ENCODE measurements at places on chromosomes 4 and X. TPM values are rescaled to one million over a fixed set of nuclear protein-coding genes. Genes with fewer than 3 reads are reported as not detected.

Gene LUZP4
- not detected for total RNA-seq

Gene FGF16
- not detected for total RNA-seq

Gene TRIM2
- 31.3 TPM for total RNA-seq

DNA sequence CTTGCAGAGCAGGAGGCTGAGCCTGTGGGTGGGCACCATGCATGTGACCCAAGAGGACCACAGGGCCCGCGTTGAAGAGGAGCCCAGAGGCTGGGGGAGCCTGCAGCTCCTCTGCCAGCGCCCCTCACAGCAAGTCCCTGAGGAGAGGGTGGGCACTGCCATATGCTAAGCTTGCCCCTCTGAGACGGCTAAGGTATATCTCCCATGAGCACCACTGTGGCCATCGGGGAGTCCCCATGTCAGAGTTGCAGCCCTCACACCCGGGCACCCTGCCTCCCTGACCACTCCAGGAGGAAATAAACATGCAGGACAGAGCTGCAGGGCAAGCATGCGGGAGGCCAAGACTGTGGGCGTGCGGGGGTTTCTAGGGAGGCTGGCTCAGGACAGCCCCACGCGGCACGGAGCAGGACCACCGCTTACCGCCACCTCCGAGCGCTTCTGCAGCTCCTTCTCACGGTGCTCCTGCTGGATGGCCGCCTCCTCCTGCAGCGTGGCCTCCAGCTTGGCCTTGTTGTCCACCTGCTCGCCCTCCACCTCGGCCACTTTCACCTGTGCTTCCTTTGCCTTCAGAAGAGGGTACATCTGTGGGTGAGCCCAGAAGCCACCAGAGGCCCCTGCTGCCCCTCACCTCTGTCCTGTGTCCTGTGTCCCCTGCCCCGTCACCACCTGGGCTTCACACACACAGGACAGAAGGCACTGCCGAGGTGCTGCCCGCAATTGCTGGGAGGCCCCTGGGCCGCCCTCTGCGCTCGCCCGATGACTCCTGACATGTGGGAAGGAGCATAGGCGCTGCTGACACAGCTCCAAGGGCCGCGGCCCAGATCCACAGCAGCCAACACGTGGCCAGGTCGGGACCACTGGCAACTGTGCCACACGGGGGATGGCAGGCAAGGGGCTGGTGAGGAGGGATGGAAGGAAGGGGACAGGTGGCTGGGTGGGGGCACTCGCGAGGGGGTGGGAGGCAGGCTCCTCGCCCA, 29.8 kb downstream of the FGFR3 start:
- H3K27me3 ChIP-seq = no peaks in the 10 kb centered on the region
- H3K4me1 ChIP-seq = no peaks in the 10 kb centered on the region
- DNase-seq = no peak
- H3K4me3 ChIP-seq = no peak overlapping the region
- no peak overlapping the region for H3K27ac ChIP-seq

DNA sequence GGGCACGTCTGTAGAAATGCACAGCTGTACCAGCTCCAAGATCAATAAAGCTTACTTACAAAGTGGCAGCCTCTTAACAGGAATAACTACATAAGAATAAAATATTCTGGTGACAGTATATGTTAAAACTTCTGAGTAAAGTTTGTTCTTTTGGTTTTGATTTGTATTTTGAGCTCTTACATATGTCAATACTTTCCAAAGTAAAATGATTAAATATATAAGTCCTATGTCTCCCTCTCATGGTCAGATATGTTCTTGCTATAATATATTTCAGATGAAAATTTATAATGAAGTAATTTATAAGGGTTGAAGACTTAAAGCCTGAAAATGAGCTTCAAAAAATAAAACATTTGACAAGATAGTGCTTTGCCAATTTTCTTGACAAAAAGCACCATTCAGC, 254.4 kb downstream of the NPFFR2 start:
- no peak overlapping the region for H3K4me3 ChIP-seq
- no peaks in the 10 kb centered on the region for H3K36me3 ChIP-seq
- H3K4me1 ChIP-seq = no peaks in the 10 kb centered on the region
- no peaks in the 10 kb centered on the region for H3K27me3 ChIP-seq

GRCh38 chr4:151541389-151542071, 132.6 kb downstream of the FHIP1A start:
- H3K36me3 ChIP-seq = no peaks in the 10 kb centered on the region
- DNase-seq = peak; percentile 6
- no peak overlapping the region for H3K27ac ChIP-seq
- H3K27me3 ChIP-seq = no peaks in the 10 kb centered on the region

GRCh38 chr4:2321279-2322196, 59.6 kb upstream of the MXD4 start:
- H3K27me3 ChIP-seq = no peaks in the 10 kb centered on the region
- H3K27ac ChIP-seq = no peak overlapping the region
- DNase-seq = no peak
- no peaks in the 10 kb centered on the region for H3K36me3 ChIP-seq

- no peak overlapping the region for H3K27ac ChIP-seq
- no peak overlapping the region for H3K4me3 ChIP-seq
- peaks cover 9% of the 10 kb centered on the region for H3K4me1 ChIP-seq
- DNase-seq = no peak
These were observed 12.8 kb upstream of the NSUN7 start for GRCh38 chr4:40736910-40737309.

DNA sequence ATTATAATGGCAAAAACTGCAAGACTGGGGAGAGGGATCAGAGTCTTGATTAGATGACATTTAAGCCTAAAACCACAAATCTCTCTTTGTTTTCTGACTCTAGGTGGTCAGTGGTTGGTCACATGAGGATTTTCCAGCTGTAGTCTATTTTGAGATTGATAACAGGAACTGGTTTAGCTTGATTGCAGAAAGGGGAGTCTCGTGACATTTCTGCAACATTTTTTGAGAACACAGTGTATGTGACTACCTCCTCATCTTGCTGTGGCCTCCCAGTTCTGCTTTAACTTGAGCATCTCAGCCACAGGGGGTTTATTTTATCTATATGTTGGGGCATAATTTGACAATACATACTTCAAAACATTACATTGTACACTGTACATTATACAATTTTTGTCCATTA, 726.4 kb upstream of the MAGEB2 start:
- H3K27me3 ChIP-seq = no peaks in the 10 kb centered on the region
- no peak overlapping the region for H3K27ac ChIP-seq
- no peak overlapping the region for H3K4me3 ChIP-seq
- peak; percentile 2 for DNase-seq

DNA sequence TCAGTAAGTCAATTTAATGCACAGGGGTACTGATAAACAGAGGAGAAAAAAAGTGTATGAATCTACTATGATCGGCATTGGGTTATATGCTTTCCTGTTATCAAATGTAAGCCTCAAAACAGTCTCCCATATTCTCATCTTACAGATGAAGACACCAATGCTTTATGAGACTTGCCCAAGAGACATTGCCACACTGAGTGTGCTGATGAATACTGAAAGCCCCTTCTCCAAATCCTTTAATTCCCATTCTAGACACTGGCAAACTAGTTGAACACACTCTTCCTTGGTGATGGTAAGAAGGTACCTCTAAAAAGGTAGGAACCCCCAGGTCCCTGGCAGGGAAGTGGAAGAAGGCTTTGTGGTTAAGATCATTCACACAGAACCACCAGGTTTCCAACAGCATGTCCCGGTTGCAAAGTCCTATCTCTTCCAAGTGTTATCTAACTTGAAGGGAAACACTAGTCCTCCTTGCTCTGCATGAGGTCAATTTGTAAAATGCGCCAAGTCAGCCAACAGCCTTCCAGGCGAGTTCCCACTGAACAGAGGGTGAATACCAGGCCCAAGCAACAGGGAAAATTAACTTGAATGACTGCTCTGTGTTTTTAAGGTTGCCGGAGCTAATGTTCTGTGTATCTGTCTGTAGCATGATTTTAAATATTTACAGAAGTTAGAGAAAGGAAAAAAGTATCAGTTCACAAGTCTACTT, 5.1 kb downstream of the SETD7 start:
- peaks cover 40% of the 10 kb centered on the region for H3K4me1 ChIP-seq
- H3K4me3 ChIP-seq = no peak overlapping the region
- peak; percentile 50 for DNase-seq
- H3K27me3 ChIP-seq = no peaks in the 10 kb centered on the region
- no peaks in the 10 kb centered on the region for H3K36me3 ChIP-seq
- no peak overlapping the region for H3K27ac ChIP-seq

DNA sequence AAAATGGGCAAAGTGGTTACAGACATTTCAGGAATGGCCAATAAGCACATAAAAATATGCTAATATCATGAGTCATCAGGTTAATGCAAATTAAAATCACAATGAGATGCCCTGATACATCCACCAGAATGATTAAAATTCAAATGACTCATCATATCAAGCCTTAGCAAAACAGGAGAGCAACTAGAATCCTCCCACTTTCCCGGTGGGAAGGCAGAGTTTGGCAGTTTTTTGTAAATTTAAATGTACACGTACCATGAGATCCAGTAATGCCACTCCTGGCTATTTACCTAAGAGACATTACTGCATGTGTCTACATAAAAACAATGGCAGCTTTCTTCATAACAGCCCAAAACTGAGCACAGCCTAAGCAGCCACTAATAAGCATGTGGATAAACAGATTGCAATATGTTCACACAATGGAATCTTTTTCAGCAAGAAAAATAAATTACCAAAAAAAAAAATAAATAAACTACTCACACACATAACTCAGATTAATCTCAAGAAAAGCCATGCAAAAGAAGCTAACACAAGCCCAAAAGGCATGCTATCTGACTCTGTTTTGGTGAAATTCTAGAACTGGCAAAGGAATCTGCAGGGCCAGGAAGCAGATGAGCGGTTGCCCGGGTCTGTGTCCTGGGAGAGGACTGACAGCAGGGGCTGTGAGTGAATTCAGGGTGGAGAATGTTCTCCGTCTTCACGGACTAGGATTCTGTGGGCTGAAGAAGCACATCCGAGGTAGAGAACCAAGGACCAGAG, 48.8 kb downstream of the AFAP1 start:
- H3K4me3 ChIP-seq = no peak overlapping the region
- H3K36me3 ChIP-seq = no peaks in the 10 kb centered on the region
- H3K27me3 ChIP-seq = no peaks in the 10 kb centered on the region
- no peak overlapping the region for H3K27ac ChIP-seq
- no peak for DNase-seq

DNA sequence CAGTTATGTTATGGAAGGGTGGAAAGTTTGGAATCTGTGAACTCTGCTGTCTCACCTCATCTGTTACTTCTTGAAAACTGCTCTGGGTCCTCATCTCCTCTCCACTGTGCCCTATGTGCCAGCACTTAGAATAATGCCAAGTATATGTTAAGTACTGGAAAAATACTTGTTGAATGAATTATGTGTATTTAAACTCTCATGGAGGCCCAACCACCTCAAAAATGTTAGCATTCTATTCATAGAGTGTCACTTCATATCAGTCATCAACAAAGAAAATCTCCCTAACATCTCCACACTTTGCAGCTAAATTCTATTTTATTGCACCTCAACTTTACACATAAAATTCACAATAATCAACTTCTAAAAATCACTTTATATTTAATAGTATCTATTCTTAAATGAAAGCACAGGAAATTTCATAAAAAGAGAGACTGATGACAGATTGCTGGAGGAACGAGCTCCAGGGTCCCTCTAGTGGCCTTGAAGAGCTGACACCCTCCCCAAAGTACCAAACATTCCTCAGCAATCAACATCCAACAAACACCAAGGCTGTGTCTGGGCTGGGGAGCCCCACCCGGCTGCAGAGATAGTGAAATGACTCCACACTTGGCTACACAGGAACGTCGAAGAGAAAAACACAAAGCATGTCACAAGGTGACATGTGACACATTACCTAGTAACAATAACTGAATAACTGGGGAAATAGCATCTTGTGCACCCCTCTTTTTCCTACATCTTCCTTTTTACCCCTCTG, 45.8 kb downstream of the SLC39A8 start:
- H3K4me1 ChIP-seq = peaks cover 11% of the 10 kb centered on the region
- no peaks in the 10 kb centered on the region for H3K36me3 ChIP-seq
- H3K4me3 ChIP-seq = no peak overlapping the region
- H3K27ac ChIP-seq = no peak overlapping the region
- peak; percentile 8 for DNase-seq

DNA sequence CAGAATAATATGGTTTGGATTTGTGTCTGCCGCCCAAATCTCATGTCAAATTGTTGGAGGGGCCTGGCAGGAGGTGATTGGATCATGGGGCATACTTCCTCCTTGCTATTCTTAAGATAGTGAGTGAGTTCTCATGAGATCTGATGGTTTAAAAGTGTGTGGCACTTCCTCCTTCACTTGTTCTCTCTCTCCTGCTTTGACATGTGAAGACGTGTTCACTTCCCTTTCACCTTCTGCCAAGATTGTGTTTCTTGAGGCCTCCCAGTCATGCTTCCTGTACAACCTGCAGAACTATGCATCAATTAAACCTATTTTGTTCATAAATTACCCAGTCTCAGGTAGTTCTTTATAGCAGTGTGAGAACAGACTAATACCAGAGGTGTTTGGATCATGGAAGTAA, 325.7 kb upstream of the GIMD1 start:
- no peaks in the 10 kb centered on the region for H3K4me1 ChIP-seq
- H3K27ac ChIP-seq = no peak overlapping the region
- DNase-seq = no peak
- no peaks in the 10 kb centered on the region for H3K36me3 ChIP-seq

Data from body of pancreas (tissue), 4 donors.